ENCODE measurements at places on chromosomes 13 and 19.

DNA sequence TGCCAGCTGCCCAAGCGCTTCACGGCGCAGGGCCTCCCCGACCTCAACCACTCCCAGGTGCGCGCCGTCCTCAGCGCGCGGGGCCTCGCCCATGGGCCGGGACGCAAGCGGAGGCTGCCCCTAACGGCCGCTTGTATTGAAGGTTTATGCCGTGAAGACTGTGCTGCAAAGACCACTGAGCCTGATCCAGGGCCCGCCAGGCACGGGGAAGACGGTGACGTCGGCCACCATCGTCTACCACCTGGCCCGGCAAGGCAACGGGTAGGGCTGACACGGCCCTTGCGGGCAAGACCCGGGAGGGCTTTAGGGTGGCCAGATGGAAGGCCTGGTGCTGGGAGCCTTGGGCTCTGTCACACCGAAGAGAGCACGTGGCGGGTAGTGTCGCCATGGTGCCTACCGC is 23.2 kb downstream of the UPF1 start:
- no peak for DNase-seq

DNA sequence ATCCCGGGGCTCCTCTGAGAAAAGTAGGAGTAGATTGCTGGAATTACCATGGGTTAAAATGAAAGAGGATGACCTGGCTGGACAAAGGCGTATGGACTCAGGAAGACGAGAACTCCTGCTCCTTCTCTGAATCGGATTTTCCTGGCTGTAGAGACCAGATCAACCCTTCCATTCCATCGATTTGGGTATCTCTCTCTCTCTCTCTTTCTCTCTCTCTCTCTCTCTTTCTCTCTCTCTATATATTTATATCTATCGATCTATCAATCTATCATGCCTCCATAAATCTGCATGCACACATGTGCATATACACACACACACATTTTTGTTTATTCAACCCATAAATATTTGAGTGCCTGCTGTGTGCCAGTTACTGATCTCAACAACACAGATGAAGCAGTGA is 234.9 kb downstream of the LMO7 start:
- DNase-seq: no peak

- DNase-seq: no peak
These were observed 63.1 kb downstream of the AP1M1 start for GRCh38 chr19:16260812-16261161.

DNA sequence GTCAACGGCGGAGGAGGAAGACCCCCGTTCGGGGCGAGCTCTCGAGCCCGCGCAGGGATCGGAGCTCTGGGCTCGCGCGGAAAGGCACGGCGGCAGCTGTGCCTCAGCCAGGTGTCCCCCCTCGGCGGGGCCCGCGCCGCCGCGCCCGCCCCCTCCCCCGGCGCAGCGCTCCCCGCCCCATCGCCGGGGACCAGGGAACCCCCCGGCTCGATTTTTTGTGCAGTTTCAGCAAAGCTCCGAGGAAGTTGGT is 110.0 kb downstream of the KCNRG start:
- no peak for DNase-seq

- DNase-seq: no peak
These were observed 14.4 kb upstream of the ERICH6B start for GRCh38 chr13:45629940-45630339.

All from EL (cell line).